Activated CD4-positive, alpha-beta T cell treated with anti-CD3 and anti-CD28 coated beads for 36 hours (primary cell): ENCODE measurements at places on chromosomes 1 and 21. TPM values are rescaled to one million over a fixed set of nuclear protein-coding genes. Genes with fewer than 3 reads are reported as not detected.

PLA2G2C gene
- total RNA-seq = 0.43 TPM

RCSD1 gene
- 62.0 TPM for total RNA-seq

SNIP1 gene
- 18.7 TPM for total RNA-seq

TDRD10 gene
- total RNA-seq = not detected

- peaks cover 4% of the 10 kb centered on the region for H3K36me3 ChIP-seq
- H3K27me3 ChIP-seq = no peaks in the 10 kb centered on the region
- H3K27ac ChIP-seq = no peak overlapping the region
- H3K4me1 ChIP-seq = peaks cover 31% of the 10 kb centered on the region
- DNase-seq = no peak
These were observed 5.6 kb downstream of the NCDN start for GRCh38 chr1:35563166-35563565.

GRCh38 chr1:101820071-101820470 lies 176.7 kb downstream of the OLFM3 start:
- no peak overlapping the region for H3K4me3 ChIP-seq
- H3K4me1 ChIP-seq = no peaks in the 10 kb centered on the region
- H3K27ac ChIP-seq = no peak overlapping the region
- H3K27me3 ChIP-seq = peaks cover 2% of the 10 kb centered on the region
- no peaks in the 10 kb centered on the region for H3K36me3 ChIP-seq

PBX1 gene
- total RNA-seq = 0.18 TPM

GRCh38 chr1:167247754-167248153 lies 27.1 kb downstream of the POU2F1 start:
- H3K4me1 ChIP-seq = peaks cover 36% of the 10 kb centered on the region
- no peaks in the 10 kb centered on the region for H3K27me3 ChIP-seq
- peaks cover 6% of the 10 kb centered on the region for H3K36me3 ChIP-seq

- H3K36me3 ChIP-seq = no peaks in the 10 kb centered on the region
- H3K4me1 ChIP-seq = no peaks in the 10 kb centered on the region
- no peak overlapping the region for H3K4me3 ChIP-seq
- H3K27ac ChIP-seq = no peak overlapping the region
- DNase-seq = no peak
- H3K27me3 ChIP-seq = peaks cover 4% of the 10 kb centered on the region
These were observed 24.7 kb downstream of the SLC6A17 start for GRCh38 chr1:110174961-110175360.

DNA sequence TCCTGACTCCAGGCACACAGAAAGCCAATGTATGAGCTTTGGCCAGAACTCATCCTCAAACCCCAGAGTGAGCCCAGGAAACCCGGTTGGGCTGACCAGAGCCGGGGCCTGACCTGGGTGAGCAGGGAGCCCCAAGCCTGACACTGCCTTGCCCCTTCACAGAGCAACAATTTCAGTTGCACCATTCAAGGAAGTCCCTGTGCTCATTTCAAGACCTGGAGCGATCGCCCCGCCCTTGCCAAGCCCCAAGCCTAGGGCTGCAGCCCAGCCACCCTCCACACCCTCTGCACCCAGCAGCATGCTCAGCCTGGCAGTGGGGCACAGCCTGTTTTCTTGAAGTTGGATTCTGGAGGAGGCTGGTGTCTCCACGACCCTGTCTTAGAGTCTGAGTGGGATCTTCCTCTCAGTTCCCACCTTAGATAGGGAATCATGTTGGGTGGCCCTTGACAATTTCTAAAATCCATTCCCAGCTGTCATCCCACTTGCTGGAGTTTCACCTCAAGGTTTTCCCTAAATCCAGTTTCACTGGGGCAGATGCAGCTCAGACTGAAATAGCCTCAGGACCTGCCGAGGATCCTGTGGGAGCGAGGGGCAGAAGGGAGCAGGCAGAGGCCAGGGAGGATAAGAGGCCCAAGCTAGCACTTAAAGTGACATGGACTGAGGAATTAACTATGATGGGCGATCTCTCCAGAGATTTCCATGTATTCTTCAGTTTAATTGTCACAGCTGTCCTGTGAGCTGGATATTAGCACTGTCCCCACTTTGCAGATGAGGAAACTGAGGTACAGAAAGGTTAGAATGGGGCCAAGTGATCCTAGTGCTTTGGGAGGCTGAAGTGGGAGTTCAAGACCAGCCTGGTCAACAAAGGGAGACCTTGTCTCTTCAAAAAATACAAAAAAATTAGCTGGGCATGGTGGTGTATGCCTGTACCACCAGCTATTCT lies 2.5 kb downstream of the NBL1 start:
- DNase-seq = peak; percentile 46
- H3K4me1 ChIP-seq = peaks cover 21% of the 10 kb centered on the region
- H3K36me3 ChIP-seq = no peaks in the 10 kb centered on the region
- no peak overlapping the region for H3K27ac ChIP-seq
- H3K27me3 ChIP-seq = peaks cover 15% of the 10 kb centered on the region
- no peak overlapping the region for H3K4me3 ChIP-seq
